ENCODE measurements at places on chromosomes 16 and 17.

DNA sequence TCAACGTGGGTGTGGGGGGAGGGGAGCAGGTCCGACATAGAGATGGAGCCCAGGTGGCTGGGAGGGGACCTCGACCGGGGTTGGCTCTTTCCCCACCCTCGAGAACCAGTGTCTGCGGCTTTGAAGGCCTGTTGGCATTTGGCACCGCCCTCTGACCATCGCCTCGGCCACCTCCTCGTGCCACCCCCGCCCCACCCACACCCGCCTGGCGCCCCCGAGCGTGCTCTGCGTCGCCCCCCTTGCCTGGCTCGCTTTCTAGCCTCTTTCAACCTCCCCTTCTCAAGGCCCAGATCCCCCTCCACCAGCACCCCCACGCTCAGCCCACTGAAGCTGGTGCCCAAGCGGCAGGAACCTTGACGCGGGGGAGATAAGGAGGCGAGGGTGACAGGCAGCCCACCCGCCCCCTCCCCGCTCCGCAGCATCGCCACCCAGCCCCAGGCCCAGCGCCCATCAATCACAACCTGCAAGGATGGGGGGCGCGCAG lies 619 bp downstream of the CACNB1 start:
- DNase-seq, result peak; percentile 41

DNA sequence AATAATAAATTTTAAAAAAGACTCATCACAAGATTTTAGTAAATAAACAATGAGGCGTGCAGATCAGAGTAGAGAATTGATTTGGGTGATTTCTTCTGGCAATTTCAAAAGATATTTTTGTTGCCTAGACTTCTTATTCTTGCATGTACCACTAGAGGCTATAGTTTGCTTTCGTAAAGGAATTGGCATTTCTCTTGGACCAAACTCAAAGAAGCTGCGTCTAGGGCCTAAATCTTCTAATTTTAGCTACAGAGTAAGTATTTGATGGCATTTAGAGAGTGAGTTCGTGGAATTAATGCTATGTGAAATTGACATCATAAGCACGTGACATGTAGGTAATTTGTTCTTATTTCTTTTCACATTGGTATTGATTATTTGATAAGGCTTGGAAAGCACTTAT lies 24.4 kb upstream of the ABCC11 start:
- no peak for DNase-seq

- DNase-seq, result no peak
Observed at GRCh38 chr17:39704821-39705551, 5.1 kb downstream of the ERBB2 start.

GRCh38 chr17:80781807-80782277 lies 209.8 kb upstream of the CHMP6 start:
- no peak for DNase-seq

- DNase-seq, result no peak
Observed at GRCh38 chr16:74573622-74574021, 33.3 kb downstream of the GLG1 start.

- DNase-seq, result no peak
Observed at GRCh38 chr17:35875800-35876139, 4.4 kb downstream of the CCL5 start.

DNA sequence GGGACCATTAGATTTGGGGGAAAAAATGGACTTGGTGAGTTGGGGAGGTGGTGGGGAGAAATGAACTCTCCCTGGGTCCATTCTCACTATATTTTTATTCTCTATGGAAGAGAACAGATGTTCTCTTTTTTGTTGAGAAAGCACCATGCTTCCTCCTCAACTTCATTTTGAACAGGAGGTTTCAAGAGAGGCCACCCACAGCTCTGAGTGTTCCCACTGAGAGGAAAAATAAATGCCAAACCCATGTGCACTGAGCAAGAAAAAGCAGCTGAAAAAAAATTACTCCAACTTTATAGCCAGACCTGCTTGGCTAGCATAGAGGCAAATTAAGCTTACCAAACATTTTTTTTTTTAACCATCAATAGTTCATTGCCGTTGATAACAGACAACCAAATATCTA lies 883.6 kb downstream of the KCNJ2 start:
- no peak for DNase-seq

DNA sequence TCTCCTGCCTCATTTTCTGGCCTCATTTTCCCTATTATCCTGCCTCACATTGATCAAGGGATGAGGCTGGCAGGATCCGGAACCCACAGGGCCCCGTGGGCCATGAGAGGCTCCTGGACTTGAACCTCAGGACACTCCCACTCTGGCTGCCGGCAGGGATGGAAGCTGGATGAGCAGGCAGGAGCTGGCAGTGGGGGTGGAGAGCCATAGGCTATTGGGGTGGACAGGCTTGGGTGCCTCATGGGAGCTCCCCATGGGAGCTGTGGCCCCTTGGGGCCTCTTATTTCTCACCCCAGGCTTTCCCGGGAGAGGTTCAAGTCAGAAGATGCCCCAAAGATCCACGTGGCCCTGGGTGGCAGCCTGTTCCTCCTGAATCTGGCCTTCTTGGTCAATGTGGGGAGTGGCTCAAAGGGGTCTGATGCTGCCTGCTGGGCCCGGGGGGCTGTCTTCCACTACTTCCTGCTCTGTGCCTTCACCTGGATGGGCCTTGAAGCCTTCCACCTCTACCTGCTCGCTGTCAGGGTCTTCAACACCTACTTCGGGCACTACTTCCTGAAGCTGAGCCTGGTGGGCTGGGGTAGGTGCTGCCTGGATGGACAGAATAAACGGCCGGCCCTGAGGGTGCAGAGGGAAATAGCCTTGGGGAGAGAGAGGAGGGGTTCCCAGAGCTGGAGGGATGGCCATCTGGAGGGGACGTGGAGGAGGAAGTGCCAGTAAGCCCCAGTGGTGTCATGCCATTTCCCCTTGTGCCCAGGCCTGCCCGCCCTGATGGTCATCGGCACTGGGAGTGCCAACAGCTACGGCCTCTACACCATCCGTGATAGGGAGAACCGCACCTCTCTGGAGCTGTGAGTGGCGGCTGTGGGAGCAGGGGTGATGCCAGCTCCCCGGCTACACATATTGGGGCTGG lies 10.7 kb upstream of the DRC7 start:
- no peak for DNase-seq

- DNase-seq, result no peak
Observed at GRCh38 chr16:89721546-89722391, 432 bp downstream of the ZNF276 start.

- DNase-seq, result no peak
Observed at GRCh38 chr16:84397090-84397489, 28.8 kb downstream of the ATP2C2 start.

DNA sequence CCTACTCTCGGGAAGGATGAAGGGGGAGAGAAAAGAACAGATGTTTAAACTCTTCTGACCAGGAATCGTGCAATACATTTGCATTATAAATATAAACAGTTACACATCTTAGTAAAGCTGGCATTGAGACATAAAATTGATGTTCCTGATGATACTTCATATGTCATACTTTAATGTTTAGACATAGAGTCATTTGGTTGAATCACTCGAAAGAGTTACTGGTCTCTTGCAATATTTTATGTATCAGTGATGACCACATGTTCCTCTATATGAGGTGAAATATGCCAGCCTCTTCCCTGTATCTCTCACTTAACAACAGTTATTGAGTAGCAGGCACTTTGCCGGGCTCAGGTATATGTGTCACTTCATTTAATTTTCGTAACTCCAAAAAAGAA lies 49.7 kb upstream of the PMFBP1 start:
- DNase-seq, result no peak

- no peak for DNase-seq
Observed at GRCh38 chr17:9409878-9410277, 165.7 kb downstream of the STX8 start.

DNA sequence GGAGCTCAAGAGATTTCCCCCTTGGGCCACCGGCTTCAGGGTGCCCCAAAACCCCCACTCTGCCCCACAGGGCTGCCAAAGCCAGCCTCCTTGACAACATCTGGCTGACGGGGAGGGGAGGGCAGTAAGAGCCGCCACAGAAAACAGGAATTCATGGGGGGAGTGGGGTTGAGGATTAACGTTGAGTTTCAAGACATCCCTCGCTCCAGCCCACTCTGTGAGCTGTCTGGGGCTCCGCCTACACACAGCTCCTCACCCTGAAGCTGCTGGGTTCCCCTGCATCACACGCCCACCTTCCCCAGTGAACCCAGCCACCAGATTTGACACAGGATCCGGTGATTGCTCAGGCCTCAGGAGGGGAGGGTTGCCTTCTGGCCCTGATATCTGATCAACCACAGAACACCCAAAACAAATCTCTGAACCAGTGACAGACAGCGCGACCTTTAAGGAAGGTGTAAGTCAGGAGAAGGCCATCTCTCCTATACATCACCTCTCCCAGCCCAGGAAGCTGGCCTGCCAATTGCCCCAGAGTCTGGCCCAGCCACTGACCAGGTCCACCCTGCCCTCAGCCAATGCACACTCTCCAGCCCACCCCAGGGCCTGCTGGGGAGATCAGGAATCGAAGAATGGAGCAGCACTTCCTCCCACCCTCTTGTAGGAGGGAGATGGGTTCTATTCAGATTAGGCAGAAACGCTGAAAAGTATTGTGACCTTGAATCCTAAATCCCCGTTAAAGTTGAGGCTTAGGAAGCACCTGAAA lies 132.1 kb downstream of the CLEC16A start:
- DNase-seq, result no peak

DNA sequence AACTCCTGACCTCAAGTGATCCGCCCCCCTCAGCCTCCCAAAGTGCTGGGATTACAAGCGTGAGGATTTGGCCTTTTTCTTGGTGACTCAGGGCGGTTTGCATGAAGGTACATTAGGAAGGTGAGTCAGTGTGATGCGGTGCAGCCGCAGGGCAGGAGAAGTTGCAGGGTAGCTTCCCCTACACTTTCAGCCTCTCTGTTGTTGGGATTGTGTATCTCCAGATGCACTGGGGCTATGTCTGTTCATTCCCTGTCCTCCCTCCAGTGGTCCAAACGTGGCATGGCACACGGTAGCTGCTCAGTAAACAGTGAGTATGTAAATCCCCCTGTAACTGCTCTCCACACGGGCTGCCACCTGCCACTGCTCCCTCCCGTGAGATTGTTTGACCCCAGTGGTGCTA lies 109.1 kb upstream of the CDC42EP4 start:
- DNase-seq, result no peak

- DNase-seq, result no peak
Observed at GRCh38 chr17:80319262-80319998, 58.8 kb downstream of the RNF213 start.

DNA sequence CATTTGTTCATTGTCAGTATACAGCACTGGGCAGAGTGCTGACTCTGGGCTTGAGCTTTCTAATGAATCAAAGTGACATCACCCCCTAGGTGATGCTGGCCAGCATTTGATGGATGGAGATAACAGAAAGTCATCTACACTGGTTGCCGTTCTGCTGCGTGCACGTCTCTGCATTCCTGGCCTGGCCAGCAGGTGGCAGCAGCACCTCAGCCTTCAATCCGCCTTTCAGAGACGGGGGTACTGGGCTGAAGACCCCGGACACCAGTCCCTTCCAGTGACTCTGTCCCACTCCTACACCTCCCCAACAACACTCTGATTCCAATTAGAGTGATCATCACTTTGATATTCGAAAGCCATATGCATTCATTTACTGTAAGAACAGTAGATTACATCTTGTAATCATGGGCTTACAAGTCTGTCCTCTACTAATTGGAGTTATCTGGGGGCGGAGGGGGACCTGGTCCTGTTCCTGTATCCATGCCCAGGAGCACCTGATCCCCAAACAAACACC lies 6.0 kb downstream of the CPSF4L start:
- DNase-seq, result peak; percentile 40

DNA sequence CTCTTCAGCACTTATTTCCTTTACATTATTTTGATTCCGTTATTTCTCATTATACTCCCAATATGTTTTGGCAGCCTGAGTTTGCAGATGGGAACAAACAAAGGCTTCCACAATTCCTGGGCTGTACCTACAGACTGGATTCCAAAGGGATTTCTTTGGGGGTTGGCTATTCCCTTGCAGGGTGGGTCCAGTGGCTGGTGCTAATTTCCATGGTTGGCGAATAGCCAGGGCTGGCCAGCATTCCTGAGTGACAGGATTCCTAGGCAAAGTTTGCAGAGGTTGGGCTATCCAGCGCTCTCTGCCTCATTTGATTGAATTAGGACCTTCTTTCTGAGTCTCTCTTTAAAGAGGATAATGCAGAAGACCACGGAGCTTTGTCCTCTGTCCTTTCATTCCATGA lies 207.4 kb downstream of the MAF start:
- no peak for DNase-seq

DNA sequence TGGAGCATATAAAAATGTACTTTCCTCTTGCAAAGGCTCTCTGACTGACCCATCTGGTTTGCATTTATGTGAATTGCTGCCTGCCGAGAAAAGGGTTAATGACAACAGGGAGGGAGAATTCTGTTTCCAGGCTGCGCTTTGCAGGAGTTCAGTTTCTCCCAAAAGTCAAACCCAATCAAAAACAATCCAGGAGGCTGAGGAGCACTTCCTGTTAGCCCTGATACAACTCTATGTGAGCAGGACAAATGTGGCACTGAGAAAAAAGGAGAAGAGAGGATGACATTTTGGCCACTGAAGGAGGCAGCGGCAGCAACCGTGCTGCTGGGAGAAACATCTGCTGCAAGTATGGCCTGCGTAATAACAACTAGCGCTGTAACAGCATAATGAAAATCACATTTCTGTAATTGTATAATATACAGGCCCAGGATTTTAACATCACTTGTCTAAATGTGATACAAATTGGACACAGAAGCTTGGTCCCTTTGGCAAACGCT lies 26.8 kb upstream of the ELAC2 start:
- DNase-seq, result no peak

GRCh38 chr17:58703137-58703915 lies 10.9 kb downstream of the RAD51C start:
- no peak for DNase-seq

DNA sequence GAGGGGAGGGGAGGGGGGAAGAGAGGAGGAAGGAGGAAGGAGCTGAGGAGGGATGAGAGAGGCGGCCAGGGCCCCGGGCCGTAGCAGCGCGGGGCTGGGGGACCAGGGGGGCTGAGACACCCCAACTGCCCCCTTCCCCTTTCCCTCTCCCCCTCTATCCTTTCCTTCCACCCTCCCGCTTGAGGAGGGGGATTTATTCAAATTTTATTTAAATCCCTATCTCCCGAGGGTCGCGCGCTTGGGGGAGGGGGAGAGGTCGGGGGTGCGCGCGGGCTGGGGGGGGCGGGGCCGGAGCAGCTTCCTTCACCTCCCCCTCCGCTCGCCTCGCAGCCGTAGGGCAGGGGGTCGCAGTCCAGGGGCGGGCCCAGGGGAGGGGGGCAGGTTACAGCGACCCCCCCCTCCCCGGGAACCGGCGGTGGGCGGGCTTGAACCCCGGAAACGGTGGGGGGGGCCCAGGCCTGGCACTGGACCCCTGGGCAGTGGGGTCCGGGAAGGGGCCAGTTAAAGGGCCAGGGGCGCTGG lies at the start of gene FBXL19:
FBXL19 (plus strand) TSS at position 19 of the 522 bp plus-strand sequence. CDS start 2,183 bp downstream, outside the sequence.
- DNase-seq, result no peak

DNA sequence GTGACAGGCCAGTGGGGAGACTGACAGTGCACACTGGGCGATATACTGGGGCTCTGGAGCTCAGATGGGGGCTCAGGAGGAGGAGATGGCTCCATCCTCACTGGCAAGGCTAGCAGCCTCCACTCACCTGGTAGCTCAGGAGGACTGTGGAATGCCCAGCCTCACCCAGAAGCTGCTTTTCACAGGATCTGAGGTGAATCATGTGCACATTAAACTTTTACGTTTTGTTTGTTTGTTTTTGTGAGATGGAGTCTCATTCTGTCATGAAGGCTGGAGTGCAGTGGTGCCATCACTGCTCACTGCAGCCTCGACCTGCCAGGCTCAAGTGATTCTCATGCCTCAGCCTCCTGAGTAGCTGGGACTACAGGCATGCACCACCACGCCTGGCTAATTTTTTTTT lies 28.6 kb downstream of the ADCY7 start:
- DNase-seq, result no peak

- no peak for DNase-seq
Observed at GRCh38 chr17:65633146-65633881, 71.9 kb upstream of the AXIN2 start.

GRCh38 chr17:40916366-40916765 lies 21.1 kb downstream of the KRT23 start:
- no peak for DNase-seq
